Cerebellum (tissue), 4 donors: ENCODE measurements at places on chromosomes 7 and 10. TPM values are rescaled to one million over a fixed set of nuclear protein-coding genes. Genes with fewer than 3 reads are reported as not detected.

- no peak for DNase-seq
Measured at GRCh38 chr7:31105256-31105950, 53.3 kb downstream of the ADCYAP1R1 start.

DNA sequence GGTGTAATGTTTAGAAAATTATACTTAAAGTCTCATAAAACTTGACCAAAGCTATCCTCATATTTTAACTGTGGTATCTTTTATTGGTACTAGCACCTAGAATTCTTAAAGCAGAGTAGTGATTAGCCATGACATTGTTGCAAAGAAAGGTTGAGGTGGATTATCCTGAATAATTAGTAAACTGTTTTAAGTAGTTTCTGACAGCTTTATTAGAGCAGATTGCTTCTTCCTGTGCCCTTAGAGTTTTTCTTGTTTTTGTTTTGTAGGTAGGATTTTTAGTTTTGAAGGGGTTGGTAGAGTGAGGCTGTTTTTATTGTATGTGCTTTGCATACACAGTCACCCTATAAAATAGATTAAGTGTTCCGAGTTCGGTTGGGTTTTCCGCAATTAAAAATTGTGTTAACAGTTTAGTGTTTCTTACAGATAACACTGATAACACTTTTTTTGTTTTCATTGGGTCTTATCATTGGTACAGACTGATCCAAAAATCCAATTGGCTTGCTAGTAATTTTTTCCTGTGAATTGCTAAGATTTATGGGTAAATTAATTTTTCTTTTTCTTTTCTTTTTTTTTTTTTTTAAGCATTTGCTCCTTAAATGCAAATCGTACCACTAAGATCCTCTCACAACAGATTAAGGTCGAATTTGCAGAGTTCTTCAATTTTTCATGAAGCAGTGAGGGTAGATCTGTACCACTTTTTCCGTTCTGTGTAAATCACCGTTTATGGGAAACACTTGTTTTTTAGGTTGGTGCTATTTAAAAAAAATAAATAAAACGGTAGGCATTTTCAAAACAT, 2.1 kb upstream of the PBLD start:
- DNase-seq, result no peak

- no peak for DNase-seq
Measured at GRCh38 chr7:5423306-5423975, at the start of gene TNRC18. Gene TNRC18, minus strand, starts transcription at chr7:5423834. Its CDS starts 2,588 bp downstream, at chr7:5421246.

DNA sequence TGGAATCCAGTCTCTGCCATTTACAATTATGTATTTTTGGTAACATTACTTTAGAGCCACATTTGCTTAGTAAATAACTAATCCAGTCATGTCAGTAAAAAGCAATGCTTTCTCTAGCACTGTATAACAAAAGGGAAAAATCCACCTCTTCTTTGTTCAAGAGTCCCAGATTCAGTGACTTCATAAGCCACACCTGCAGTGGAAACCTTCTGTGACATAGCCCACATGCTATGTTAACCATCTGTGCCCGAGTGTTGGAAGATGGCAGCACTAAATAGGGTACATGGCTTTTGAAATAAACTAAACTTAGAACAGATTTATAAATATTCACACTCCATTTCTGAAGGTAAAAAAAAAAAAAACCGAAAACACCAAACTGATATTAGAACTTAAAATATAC, 83.0 kb downstream of the CTTNBP2 start:
- DNase-seq, result peak; percentile 68

- DNase-seq, result no peak
Measured at GRCh38 chr7:4862156-4862555, 326 bp upstream of the PAPOLB start.

DNA sequence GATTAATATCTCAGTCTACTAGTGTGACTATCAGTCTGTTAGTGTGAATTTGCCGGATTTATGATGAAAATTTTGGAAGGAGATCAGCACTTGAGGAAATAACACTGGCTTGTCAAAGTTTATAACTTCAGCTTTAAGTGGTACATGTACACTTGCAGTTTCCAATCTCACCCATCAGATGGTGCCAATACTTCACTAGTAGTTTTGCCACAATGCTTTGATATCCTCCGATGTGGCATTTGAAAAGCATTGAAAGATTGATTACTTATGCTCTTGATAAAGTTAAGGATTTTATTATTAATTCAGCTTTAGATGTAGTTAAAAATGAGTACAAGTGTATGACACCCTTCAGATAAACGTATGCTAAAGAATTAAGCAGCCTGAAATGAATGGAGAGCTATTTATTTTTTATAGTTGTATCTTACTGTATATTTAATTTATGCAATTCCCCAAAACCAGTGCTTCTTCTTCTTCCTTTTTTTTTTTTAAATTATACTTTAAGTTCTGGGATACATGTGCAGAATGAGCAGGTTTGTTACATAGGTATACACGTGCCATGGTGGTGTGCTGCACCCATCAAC, 98.2 kb downstream of the ANLN start:
- peak; percentile 58 for DNase-seq

DNA sequence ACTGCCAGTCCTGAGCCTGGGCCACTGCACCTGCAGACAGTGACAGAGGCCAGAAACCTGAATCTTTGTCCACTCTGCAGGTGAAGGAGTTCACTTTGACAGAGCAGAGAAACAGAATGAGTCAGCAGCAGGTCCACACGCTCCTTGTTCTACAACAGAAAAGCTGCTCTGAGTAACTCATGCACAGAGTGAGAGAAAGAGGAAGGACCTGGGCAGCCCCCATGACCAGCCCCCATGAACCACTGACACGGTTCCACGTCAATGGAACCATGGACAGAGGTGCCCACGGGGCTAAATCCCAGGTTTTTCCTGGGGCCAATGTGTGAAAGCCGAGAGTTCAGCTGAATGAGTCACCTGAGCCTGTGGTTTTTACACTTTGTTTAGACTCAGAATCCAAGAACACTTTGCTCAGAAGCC, 40.8 kb upstream of the CTBP2 start:
- DNase-seq, result no peak

Gene CALCR
- 0.45 TPM for total RNA-seq

Gene ETV1
- 44.5 TPM for total RNA-seq

DNA sequence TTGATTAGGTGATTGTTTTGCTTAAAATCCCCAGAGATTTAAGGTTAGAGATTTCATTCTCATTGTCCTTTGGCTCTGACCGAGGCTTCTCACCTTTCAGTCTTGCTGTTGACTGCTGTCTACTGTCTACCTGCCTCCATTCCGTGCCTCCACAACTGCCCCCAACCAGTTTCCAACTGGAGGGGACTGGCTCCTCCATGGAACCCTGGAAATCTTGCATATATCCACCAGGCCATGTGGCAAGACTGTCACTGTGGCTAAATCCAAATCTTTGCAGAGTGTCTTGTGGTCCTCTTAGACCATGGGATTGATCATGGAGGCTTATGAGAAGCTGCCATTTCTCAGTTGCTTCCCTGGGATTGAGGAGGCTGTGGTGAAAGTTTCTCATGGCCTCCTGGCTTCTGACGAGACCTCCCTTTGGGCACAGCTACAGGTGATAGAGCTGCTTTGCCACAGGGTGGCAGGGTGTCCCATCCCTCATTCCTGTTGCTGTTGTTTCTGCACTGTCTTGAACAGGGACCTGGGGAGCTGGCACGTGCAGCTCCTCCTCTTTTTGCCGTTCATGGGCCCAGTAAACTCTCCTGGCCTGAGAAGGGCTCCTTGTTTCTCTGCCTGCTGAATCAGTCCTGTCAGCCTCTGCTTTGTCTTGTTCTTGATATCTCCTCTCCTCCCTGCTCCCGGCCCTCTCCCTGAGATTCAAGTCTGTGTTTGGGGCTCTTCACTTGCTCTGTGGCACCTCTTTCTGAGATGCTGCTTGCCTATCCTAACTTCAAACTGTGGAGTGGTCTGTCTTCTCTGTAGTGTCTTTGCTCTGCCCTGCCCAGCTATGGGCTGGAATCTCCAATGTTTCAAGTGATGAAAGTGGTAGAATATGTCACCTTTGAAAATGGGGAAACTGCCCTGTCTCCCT, 63.6 kb upstream of the IGFBP3 start:
- DNase-seq, result no peak

GRCh38 chr10:23418051-23418681, 20.7 kb upstream of the OTUD1 start:
- DNase-seq, result no peak

- DNase-seq, result no peak
Measured at GRCh38 chr10:34768261-34768971, 46.7 kb downstream of the PARD3 start.

GRCh38 chr7:152144557-152145245, 119.2 kb downstream of the GALNT11 start:
- no peak for DNase-seq

Gene CTAGE4
- total RNA-seq, result 1.4 TPM

- no peak for DNase-seq
Measured at GRCh38 chr7:42289473-42289872, 52.5 kb upstream of the GLI3 start.

DNA sequence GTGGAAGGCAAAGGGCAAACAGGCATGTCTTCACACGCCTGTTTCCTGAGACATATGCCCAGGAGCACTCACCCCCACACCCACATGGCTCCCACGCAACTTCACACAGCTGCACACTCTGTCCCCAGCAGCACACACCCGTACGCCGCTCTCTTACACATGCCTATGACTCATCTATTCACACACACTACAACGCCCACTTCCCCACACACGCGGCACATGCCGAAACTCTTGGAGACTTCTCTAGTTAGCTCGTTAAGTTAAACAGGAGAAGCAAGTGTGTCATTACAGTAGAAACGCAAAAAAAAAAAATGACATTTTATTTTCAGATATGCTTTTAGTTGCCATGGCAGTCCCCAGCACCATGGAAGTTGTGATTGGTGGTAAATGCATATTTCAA, 6.7 kb downstream of the CALN1 start:
- DNase-seq, result no peak

DNA sequence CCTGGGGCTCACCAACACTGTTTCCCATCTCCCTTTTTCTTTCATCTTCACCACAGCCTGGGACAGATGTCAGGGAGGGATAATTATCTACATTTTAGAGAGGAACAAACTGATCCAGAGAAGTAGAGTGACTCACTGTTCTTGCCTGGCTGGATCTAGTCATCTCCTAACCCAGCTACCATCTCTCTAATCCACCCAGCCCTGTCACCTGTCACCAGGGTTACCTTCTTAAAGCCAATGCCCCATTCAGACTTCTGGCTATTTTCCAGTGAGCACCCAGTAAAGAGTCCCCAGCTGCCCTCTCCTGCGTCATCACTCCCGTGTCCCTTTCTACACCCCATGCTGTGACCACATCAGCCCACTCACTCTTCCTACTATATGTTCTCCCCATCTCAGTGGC, 68.4 kb upstream of the DUSP5 start:
- no peak for DNase-seq

DNA sequence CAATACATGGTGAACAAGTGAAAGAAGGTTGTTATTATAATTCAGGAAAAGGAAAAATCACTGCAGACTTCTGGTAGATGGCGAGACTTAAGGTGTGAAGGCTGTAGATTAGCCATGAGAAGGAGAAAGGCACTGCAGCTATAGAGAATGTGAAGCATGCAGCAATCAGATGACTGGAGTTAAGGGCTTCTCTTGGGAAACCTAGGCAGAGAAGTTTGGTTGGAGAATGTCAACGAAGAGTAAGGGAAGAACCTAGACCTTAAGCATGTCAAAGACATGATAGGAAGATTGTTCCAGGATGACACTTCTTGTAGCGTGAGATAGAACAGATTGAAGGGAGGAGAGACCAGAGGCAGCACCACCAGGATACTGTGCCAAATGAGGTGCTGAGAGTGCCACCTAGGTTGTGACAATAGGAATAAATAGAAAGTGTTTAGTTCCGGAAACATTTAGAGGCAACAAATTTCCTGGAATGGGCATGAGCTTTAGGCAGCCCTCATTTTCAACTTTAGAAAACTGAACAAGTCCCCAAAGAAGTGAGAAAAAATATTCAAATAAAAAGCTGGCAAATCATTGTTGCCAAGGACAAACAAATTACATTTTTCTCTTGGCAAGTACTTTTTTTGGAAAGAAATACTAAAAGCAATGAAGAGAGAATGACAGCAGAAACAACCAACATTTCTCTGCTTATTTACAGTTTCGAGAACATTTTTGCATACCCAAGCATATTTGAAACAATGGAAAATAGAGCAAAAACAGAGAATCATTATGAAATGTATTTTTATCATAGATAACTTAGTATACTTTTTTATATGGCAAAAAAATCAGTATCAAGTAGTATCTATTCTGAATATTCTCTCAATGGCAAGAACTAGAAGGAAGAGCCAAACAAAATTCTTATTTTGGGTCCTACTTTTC, 4.9 kb downstream of the LRRC17 start:
- no peak for DNase-seq

Gene GRM8
- total RNA-seq, result 25.2 TPM

GRCh38 chr10:7417103-7417623, 6.3 kb upstream of the SFMBT2 start:
- peak; percentile 46 for DNase-seq

Gene CAMK1D
- 10.8 TPM for total RNA-seq

GRCh38 chr10:43053825-43054224, 23.0 kb upstream of the RET start:
- DNase-seq, result no peak

DNA sequence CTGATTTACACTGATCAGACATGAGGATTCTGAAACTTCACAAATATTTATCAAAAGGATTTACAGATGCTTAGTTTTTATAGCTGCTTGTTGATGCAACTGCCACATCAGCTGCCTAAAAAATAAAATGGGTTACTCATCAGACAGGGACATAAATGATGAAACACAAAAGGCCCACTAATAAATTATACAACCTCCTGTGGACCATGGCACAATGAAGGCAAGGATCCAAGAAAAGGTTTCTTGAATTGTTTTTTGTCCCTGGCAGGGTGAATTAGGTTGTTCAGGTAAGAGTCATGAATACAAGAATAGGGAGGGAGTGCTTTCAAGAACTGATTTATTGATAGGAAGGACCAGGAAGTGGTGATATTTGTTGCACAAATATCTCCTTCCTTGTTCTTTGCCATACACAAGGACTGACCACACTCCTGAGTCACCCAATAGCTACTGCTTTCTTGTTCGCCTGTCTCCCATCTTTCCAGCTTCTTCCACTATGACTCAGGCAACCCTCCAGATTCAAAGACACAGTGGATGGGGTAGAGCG, 234.5 kb downstream of the AHR start:
- DNase-seq, result no peak
